ENCODE measurements at places on chromosomes 12 and 14.

GRCh38 chr12:117134059-117134458 lies 34.8 kb upstream of the TESC start:
- no peak for DNase-seq

DNA sequence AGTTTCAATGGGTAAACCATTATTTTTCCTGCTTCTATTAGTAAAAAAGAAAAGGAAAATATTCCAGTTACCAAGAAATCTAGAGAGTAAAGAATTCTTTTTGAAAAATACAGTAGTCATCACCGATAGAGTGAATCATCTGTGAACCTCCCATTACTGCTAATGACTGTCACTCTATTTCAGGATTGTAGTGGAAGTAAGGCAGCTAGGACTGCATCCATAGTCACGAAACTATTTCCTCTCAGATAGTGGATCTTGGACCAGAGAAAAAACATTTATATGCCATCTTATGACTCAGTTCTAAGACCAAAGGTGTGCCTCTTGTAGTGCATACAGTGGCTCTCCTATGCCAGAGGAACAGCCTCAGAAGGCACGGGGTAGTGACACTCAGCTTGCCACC lies 173.9 kb upstream of the PLEKHA5 start:
- DNase-seq, result no peak

GRCh38 chr14:72254937-72255472 lies 322.8 kb downstream of the RGS6 start:
- no peak for DNase-seq

DNA sequence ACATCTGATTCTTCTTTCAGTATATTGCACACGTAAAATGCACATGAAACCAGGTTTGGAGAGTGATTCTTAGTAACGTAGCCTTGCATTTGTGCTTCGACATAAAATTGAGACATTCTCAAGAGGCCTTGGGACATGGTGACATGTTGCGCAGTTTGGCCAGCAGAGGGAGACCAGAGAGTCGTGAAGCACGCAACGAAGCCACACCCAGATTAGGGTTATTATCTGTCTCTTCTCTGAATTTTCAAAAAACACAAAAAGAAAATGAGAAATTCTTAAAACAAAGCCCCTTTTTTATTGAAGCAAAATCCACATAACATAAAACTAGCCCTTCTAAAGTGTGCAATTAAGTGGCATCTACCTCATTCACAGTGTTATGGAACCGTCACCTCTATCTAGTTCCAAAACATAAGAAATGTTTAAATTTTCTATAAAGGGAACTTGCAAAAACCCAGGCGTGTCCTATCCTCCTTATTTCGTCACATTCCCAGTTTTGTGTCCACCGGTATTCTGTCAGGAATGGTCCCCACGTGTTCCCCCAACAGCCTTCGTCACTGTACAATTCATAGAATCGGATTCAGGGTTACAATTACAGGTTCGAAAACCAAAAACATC lies 108.8 kb upstream of the ATF7IP start:
- peak; percentile 76 for DNase-seq

GRCh38 chr12:89424846-89425245 lies 72.5 kb upstream of the DUSP6 start:
- DNase-seq, result no peak

- no peak for DNase-seq
Observed at GRCh38 chr14:25846246-25846645, 751.6 kb downstream of the NOVA1 start.

- no peak for DNase-seq
Observed at GRCh38 chr12:114669401-114670290, 14.3 kb downstream of the TBX3 start.

DNA sequence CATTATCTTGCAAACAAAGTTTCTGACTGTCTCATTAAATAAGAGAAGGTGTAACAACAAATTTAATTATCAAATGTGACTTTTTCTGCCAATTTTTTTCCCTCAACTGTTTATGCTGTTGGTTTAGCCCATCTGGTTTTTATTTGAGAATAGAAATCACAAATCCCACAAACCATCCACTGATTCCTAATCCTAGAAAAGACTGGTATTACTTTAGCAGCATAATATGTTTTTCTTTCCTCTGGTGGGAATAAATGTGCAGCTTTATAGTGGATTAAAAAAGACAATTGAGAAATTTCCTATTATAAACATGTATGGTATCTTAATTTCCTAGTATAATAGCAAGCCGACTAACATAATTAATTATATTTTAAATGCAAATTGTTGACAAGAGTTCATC lies 257.9 kb upstream of the FOXN3 start:
- DNase-seq, result no peak

DNA sequence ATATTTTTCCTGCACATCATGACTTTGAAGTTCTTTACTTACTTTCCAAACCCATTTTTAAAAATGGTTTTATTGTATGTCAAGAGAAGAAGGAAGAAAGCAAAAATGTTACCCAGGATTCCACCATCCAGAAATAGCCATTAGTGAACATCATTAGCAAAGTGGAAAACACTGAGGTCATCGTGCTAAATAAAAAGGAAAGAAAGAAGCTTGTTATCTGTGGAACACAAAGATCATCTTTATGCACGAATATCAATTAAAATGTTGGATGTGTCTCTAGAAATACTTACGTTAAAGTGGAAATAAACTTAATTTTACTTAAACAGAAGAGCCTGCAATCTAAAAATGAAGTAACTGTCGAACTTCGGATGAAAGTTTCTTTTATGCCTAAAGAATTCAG lies 27.3 kb downstream of the SFSWAP start:
- no peak for DNase-seq

DNA sequence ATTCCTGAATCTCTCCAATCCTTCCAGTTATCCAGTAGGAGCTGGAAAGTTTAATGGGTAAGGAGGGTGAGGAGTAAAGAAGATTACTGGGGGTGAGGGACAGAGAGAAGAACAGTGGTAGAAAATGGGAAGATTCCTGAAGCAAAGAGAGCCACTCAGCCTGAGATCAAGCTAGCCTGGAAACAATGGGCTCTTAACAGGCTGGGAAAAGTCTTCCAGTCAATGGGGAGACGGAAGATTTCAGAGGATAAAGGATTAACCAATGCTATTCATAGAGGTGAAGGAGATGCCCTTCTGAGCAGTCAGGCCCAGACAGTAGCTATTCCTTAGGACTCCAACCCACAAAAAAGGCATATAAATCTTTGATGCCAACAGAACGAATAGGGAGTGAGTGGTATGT lies 14.8 kb downstream of the GDF11 start:
- DNase-seq, result no peak

- no peak for DNase-seq
Observed at GRCh38 chr12:5912437-5913334, 32.4 kb downstream of the ANO2 start.

DNA sequence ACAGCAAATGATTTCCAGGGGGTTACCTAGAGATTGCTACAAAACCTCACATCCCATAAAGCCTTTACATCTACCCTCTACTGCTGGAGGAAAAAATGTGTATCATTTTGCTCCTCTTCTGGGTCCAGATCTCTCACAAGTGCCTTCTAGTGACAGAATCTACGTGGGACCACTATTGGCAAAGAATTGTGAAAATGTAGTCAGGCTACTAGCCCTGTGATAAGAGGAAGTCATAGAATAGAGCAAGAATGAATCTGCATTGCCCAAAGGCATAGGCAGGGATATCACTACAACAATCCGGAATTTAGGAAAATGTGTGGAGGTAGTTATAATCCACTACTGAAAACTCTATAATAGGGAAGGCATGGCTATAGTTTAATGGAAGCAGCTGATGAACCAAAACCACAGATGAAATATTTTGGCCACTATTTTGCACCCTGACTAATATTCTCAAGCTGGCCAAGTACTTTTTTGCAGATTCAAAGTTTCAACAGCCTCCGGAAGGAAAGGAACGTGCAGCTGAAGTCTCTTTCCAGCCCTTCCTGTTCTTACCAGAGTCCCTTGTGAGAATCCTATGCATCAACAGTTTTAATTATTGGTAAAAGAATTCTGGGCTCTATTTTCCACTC lies 176.8 kb downstream of the PHLDA1 start:
- DNase-seq, result no peak

DNA sequence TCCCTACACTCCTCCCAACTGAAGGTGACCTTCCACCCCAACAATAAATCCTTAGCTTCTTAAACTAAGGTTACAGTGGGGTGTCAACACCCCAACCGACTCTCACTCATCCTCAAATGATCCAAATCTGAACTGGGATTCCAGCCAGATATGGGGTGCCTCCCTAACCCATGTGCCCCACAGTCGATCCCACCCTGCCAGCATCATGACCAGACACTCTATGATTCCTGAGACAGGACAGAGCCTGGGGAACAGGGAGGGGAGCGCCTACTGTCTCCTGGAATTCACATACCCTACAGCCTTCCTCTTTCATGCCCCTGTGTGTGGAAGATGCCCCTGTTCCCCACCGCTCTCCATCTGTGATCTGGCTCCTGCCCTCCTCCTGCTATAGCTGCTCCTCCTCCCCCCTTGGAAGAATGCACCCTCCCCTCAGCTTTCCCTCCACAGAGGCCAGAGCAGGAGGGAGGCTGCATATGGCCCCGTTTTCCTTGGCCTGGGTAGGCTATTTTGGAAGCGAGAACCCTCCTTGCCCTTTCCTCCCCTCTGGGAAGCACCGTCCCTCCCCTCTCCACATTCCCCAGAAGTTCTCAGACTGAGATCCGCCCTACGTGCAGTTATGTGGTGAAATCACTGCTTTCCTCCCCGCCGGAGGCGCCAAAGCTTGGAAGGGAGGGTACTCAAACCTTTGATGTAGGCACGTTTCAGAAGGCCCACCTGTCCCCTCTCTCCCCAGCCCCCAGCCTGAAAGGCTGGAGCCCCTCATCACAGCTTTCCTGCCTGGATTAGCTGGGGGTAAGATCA lies 48.0 kb downstream of the SMUG1 start:
- no peak for DNase-seq

DNA sequence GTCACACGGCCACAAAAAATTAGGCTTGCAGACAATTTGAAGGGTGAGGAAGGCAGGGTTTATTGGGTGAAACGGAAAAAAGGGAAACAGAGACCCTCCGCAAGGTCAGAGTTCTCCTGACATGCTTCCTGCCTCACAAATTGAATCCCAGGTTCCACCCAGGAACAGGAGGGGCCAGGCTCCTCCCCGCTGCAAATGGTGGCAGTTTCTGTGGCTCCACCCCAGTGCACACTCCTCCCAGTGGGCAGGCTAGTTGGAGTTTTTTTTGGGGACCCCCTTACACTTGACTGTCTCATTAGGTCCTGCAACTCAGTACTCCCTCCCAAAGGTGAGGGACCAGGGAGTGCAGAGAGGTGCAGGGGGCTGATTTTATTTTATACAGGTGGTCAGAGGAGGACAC lies 39.4 kb upstream of the PPP1CC start:
- no peak for DNase-seq

GRCh38 chr12:52879394-52880351 lies 25.2 kb downstream of the KRT8 start:
- peak; percentile 64 for DNase-seq

- no peak for DNase-seq
Observed at GRCh38 chr14:101591121-101591520, 29.8 kb downstream of the DIO3 start.

- no peak for DNase-seq
Observed at GRCh38 chr12:100398307-100398706, 41.4 kb downstream of the SLC17A8 start.

DNA sequence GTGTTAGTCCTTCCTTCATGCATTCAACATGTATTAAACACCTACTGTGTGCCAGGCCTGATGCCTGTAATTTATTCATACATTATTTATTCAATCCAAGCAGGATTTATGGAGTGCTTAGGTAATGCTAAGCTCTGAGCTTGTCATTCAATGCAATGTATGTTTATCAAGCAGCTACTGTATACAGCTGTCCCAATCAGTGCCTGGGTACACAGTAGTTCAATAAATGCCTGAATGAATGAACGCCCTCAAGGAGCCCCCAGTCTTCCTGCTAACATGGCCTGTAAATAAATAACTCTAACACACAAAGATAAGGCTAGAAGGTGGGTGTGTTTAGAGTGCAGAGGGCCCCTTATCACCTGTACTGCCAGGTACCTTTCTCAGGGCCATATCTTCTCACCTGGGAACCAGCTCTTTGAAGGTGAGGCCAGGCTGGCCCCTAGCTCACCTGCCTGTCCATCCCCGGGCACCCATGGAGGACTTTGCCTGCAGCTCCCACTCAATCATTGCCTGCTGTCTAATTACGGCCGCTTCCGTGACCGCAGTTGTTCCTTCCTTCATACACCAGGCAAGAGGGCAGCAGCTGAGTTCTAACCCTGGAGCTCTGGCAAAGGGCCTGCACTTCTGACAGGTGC lies 20.0 kb upstream of the KDM2B start:
- no peak for DNase-seq

DNA sequence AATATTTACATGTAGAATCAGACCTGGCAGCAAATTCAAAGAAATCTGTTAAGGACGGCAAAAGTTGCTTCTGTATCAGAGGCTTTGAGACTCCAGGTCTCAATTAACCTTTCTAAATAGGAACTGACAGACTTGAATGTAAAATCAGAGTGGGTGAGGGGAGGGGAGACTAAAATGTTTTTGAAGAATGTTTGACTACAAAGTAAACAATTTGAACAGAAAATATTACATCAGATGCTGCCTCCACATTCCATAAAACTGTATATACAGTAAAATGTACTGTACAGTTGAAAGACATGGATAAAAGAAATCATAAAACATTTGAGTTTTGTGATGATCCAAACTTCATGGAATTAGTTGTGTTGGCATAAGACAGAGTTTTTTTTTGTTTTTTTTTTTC lies 49.5 kb upstream of the POC1B start:
- no peak for DNase-seq

DNA sequence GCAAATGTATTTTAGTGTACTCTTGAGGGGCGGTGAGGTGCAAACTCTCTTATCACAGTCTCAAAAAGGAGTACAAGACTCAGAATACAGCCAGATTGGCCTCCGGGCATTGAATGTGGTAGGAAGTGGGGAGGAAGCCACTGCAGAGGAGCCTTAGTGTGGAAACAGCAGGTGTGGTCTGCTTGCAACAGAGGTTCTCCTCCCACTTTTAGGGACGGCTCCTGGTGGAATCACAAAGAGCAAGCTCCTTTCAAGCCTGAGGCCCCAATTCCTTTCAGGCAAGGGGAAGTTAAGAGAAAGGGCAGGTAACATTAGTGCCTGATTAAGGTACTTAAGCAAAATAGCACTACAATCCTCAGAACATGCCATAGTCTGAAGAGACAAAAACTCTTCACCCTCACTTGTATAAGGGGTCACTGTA lies 23.7 kb upstream of the SLC2A3 start:
- DNase-seq, result no peak

DNA sequence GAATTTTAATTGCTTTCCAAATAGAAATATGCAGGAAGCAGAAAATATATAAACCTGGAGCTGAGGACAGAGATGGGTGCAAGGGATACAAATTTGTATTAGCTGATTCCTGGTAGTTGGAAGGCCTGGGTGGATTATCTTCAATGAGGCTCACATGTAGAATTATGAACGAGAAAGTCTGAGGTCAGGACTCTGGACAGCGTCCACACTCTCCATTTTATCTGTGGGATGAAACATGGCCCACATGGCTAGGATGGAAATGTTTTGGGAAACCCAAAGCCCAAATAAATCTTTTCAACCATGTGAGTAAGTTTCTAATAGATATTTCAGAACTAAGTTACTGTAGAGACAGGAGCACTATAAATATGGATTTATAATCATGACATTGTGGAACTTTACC lies 256.1 kb downstream of the APAF1 start:
- DNase-seq, result no peak
